ENCODE measurements at places on chromosomes 7 and 10.

GRCh38 chr7:106520962-106521514 is 139.9 kb downstream of the CCDC71L start:
- no peak for DNase-seq

- peak; percentile 20 for DNase-seq
Observed at GRCh38 chr7:65239707-65240352, 133.8 kb upstream of the ZNF92 start.

DNA sequence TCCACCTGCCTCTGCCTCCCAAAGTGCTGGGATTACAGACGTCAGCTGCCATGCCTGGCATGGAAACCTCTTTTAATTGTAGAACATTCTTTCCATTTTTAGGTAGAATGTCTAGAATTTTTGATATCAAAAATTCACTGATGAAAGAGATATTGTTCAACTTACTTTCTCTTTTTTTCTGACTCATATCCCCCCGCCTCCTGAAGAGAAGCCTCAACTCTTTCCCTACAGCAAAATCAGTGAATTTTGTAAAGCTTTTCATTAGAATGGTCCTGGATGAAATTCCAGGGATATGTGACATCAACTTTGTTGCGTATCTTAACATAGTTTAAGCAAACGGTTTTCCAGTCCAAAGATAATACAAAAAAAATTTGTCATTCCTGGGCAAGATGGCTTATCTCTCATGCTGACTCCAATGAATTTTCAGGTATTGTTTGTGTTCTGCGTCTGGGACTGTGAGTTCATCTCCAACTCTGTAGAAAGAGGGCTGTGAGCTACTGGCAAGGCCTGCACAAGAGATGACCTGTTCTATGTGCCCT is 256.8 kb downstream of the BMPER start:
- no peak for DNase-seq

GRCh38 chr7:157086508-157087187 is 52.1 kb upstream of the UBE3C start:
- DNase-seq: no peak

- DNase-seq: no peak
Observed at GRCh38 chr7:101186844-101187428, 6.8 kb upstream of the NAT16 start.

- DNase-seq: no peak
Observed at GRCh38 chr7:28731092-28731658, 227.0 kb downstream of the TRIL start.

DNA sequence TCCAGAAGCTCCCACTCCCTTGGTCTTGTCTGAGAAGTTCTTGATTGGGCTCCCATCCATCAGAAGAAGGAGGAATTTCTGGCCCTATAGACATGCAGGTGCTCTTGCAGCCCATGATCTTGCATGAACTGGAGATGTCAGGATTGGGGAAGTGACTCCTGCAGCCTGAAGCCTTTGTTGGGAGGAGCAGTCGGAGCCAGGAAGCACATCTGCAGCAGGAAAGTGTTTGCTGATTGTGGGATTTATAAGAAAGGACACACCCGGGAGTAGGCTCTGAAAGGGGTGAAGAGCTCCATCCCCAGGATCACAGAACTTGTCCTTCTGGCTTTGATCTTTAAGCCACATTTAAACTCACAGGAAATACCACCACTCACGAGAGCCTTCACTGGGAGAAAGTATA is 185.2 kb downstream of the DYNC1I1 start:
- no peak for DNase-seq

- no peak for DNase-seq
Observed at GRCh38 chr7:14303536-14303935, 314.1 kb upstream of the ETV1 start.

GRCh38 chr7:120334475-120334874 is 61.5 kb downstream of the KCND2 start:
- DNase-seq: no peak

DNA sequence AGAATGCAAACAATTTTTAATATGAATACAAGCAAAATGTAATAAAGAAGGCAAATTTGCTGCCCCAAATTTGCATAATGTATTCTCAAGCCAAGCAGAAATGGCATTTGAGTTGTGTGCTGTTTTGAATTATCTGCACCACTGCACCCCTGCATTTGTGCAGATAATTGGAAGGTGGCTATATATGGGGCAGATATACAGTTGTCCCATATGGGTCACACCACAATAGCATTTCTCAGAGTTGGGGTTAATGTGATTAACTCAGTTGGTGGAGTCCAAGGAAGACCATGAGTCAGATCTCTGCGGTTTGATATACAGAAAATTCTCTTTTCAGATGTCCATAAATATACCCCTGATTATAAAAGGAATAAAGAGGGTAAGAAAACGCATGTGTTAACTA is 68.9 kb upstream of the EXOC4 start:
- no peak for DNase-seq

- no peak for DNase-seq
Observed at GRCh38 chr10:77771450-77771849, 133.8 kb upstream of the KCNMA1 start.

- DNase-seq: no peak
Observed at GRCh38 chr7:17347401-17347800, 48.9 kb downstream of the AHR start.

- DNase-seq: no peak
Observed at GRCh38 chr7:69431626-69432025, 166.6 kb upstream of the AUTS2 start.

GRCh38 chr7:21184942-21185652 is 242.8 kb upstream of the SP4 start:
- DNase-seq: no peak

- DNase-seq: peak; percentile 3
Observed at GRCh38 chr10:53111529-53111928, 338.9 kb upstream of the MBL2 start.

DNA sequence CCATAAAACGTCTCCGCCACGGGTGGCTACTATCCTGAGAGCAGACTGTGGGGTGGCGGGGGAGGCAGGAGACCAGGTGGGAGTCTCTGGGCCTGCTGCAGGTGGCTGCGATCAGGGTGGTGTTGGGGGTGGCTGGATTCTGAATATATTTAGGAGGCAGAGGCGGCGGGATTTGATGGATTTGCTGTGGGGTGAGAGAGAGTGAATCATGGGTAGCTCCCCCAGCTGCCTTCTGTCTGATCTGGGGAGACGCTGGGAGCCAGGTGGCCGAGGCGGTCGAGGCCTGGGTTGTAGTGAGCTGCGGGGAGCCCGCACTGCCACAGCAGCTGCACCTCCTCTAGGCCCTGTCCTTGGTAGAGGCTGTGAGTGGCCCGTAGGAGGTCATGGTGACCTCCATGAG is 48.2 kb upstream of the PFKFB3 start:
- DNase-seq: no peak

- no peak for DNase-seq
Observed at GRCh38 chr7:105268511-105269392, 120.0 kb downstream of the SRPK2 start.

- no peak for DNase-seq
Observed at GRCh38 chr7:35468606-35469005, 214.7 kb upstream of the TBX20 start.

GRCh38 chr10:69505636-69506318 is 54.5 kb downstream of the TSPAN15 start:
- no peak for DNase-seq

GRCh38 chr10:99908512-99908911 is 101.2 kb downstream of the DNMBP start:
- DNase-seq: peak; percentile 19

DNA sequence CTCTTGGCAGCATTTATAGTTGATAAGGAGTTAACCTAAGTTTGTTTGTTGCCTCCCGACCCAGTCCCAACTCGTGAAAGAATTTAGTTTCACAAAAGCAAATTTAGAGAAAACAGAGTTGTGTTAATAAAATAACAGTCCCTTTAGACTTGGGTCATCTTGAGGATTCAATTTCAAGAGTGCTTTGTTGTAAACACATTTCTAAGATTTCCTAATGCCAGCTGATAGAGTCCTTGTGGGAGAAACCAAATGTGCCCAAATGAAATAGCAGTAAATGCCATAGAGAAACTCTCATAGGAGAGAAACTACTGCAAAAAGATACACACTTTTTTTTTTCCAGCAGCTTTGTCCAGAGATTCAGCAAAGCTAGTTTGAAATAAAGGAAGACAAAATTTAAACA is 211.3 kb upstream of the BMPER start:
- no peak for DNase-seq

- DNase-seq: peak; percentile 0
Observed at GRCh38 chr7:71705217-71705616, 573.3 kb downstream of the GALNT17 start.

DNA sequence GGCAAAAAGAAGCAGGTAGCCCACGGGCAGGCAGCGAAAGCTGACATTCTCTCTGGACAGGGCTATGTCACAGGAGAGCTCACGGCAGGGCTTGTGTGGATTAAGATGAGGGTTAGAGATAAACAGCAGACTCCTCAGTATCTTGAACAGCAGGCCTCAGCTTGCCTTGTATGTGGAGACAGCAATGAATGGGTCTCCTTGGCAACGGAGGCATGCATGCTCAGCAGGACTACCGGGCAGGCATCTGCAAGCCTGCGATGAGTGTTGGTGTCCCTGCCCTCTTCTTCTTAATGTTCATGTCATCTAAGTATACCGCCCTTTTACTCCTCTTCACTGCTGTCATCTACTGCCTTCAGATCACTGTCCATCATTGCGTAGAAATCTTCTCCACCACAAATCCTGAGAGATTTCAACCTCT is 81.9 kb upstream of the C1GALT1 start:
- DNase-seq: no peak

- no peak for DNase-seq
Observed at GRCh38 chr10:33064706-33065105, 106.7 kb upstream of the ITGB1 start.

DNA sequence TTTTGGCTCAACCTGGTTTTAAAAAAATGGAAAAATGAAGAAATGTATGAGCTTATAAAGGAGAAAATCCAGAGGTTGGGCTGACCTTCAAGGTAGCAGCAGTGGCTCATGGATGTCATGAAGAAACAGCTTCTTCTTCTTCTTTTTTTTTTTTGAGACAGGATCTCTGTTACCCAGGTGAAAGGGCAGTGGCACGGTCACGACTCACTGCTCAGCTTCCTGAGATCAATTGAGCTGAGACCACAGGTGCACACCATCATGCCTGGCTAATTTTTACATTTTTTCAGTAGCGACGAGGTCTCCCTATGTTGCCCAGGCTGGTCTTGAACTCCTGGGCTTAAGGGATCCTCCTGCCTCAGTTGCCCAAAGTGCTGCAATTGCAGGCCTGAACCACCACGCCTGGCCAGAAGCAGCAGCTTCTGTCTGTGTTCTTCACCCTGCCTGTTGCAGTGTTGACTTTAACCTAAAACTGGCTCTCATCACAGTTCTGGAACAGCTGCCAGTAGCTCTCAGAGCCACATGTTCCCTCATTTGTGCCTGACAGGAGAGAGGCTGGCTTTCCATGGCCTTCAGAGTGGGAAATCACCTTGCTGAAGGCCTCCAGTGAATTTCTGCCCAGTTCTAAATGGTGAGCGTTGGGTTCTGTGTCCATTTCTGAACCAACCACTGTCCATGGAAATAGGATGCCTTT is 117.7 kb downstream of the PFKFB3 start:
- DNase-seq: no peak

All from activated T-cell treated with anti-CD3 and anti-CD28 coated beads, Interleukin-2, amount 50 U/mL, for 72 hours (primary cell).